ENCODE measurements at places on chromosomes 2 and 18.

DNA sequence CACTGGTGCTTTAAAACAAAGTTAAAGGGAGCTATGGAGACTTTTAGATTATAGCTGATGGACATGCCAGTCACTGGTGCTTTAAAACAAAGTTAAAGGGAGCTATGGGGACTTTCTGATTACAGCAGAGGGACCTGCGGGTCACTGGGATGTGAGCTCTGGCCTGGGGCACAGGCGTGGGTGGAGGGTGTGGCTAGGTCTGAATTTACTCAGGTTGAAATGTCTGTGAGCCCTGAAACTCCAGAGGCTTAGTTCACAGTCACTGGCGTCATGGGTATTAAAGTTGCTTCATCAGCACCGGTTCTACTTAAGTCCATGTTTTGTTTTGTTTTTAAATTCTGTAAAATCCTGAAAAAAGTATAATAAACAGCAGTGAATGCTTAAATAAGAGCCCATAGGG is 49.0 kb upstream of the TMEM18 start:
- no peak for DNase-seq

- DNase-seq = no peak
Observed at GRCh38 chr2:214503568-214503967, 92.7 kb downstream of the VWC2L start.

GRCh38 chr2:70515938-70516337 is 37.7 kb downstream of the TGFA start:
- DNase-seq = no peak

DNA sequence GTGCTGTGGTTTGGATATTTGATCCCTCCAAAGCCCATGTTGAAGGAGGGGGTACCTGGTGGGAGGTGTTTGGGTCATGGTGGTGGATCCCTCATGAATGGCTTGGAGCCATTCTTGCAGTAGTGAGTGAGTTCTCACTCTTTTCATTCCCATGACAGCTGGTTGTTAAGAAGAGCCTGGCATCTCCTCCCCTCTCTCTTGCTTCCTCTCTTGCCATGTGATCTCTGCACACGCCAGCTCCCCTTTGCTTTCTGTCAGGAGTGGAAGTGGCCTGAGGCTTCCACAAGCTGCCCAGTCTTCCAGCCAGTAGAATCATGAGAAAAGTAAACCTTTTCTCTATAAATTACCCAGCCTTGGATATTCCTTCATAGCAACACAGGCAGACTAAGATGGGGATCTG is 8.6 kb downstream of the ADD2 start:
- no peak for DNase-seq

DNA sequence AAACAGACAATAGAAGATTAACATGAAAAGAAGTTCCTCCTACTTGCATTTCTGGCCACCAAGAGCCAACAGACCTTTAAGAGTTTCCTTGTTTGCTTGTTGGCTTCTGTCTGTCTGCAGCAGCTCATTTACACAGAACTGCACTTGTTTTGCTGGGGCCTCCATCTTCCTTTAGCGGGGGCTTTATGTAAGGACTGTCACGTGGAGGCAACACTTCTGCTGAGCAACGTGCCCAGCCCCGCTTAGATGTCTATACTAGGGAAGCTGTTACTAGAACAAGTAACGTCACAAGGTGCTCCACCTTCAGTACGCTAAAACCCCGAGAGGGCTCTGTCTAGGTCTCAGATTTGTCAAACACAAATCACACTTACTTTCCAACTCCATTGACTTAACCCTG is 104.3 kb upstream of the PXDN start:
- no peak for DNase-seq

DNA sequence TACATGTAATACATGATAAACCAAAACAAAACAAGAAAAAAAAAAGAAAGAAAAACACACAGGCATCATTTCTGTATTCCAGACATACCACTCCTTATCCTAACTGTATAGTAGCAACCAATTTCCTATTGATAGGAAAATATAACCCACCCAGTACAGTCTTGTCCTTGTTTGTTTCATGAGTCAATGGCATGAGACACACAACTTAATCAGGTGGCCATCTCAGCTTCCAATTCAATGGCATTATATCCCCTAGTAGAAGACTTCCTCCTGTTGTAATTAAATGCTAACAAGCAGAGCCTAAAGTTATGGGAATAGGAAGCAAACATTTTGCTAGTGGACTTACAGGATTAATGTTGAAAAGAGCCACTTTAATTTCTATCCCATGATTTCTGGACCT is 121.0 kb upstream of the NOL4 start:
- DNase-seq = no peak

DNA sequence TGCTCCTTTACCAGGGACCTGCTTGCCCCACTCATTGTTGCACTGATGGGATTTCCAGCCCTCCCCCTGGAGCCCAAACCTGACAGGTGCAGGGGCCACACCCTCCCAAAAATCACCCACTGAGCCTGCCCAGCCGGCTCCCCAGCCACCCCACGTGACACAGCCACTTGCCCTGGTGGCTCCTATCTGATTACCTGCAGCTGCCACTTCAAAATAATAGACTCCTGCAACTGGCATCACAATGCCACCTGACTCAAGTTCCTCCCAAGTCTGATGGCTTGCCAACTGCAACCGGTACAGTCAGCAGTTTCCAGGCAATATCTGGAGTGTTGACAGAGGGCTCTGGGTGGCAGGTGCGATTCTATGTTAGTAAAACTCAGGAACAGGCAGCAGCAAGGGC is 66.2 kb downstream of the CRACDL start:
- no peak for DNase-seq

DNA sequence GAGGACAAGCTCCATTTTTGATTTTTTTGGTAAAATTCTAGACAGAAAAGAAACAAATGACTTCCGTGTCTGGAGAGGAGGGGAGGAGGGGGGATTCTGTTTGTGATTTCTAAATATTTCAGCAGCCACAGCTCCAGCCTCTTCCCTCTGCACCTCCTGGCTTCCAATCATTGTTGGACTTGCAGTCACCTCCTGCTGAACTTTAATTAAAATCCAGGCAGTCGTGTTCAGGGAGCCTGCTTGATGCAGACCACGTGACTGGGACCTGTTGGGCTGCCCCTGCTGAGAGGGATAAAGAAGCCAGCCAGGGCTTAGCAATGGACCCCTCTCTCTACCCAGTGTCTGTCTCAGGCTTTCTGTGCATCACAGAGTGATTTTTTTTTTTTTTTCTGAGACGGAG is 115.1 kb downstream of the SH3BP4 start:
- DNase-seq = no peak

- DNase-seq = no peak
Observed at GRCh38 chr2:219630770-219631405, 3.5 kb downstream of the SLC4A3 start.

DNA sequence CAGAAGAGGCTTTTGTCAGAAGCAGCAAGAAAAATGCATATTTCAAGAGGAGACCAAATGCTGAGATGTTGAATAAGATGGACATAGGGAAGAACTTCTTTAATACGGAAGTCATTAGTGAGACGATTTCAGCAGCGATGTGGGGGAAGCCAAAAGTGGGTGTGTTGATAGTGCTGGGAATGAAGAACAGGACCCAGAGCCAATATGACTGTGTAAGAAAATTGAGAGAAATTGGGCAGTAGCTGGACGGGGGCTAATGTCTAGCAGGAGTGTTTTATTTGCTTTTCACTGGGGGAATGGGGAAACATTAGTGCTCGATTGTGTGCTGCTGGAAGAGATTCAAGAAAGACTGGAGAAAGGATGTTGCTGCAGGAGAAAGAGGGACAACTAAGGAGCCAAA is 788.7 kb upstream of the KLHL29 start:
- DNase-seq = no peak

- no peak for DNase-seq
Observed at GRCh38 chr2:241199897-241200821, 11.7 kb downstream of the ANO7 start.

- DNase-seq = no peak
Observed at GRCh38 chr18:26502823-26503222, 45.5 kb downstream of the KCTD1 start.

DNA sequence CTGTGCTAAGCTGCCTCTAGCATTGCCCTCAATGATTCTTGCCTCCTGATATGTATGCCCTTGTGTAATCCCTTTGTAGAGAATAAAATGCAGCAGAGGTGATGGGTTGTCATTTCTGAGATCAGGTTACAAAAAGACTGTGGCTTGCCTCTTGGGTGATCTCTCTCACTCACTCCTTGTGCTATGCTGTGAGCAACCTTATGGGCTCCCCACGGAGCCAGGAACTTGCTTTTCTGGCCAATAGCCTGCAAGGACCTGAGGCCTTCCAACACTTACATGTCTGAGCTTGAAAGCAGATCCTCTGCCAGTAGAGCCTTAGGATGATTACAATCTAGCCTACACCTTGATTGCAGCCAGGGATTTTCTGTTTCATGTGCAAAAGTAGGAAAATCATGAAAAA is 123.1 kb upstream of the XIRP2 start:
- DNase-seq = no peak

- DNase-seq = no peak
Observed at GRCh38 chr2:88235987-88236386, 65.8 kb downstream of the THNSL2 start.

DNA sequence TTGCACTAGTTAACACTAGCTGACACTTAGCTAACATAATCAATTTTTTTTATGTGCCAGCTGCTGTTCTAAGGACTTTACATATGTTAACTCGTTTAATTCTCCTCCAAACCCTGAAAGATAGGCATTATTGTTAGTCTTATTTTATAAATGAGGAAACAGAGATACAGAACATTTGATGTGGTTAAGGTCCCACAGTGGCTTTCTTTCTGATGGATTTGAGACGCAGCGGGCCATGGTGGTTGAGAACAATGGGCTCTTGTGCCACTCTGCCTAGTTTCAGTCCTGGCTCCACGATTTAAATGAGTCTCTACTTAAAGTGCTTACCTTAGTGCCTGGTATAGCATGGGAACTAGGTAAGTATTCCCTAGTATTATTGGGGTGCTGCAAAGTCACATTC is 201.9 kb upstream of the SPRED2 start:
- DNase-seq = no peak

DNA sequence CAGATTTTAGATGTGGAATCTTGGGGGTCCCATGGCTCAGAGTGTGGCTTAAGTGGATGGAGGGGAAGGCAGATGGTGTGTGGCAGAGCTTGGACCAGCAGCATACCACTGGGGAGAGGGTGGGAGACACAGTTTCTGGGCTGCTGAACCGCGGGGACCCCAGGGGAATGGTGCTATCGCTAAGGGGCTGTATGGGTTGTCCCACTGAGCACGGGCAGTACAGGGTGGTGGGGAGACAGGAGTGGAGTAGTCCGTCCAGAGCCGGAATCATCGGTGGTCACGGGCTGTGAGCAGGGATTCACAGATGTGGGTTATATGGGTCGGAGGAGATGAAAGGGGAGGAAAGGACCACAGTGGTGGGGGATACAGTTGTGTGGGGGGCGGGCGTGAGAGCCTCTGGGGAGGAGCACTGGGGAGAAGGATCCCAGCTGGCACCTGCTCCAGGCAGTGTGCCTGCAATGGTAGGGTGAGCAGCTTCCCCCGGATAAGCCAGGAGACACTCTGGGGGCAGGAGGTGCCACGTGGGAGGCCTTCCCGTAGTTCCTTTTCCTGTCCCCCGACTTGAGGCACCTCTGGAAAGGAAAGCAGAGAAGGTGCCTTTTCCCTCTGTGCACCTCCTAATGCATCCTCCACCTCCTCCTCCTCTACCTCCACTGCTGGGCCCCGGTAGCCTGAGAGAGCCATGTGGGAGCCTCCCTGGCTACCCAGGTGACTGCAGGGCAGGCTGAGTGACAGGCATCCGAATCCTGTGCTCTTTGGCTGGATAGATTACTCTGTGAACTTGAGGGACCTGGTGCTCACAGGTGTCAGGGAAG is 24.9 kb downstream of the IGFBP5 start:
- no peak for DNase-seq

DNA sequence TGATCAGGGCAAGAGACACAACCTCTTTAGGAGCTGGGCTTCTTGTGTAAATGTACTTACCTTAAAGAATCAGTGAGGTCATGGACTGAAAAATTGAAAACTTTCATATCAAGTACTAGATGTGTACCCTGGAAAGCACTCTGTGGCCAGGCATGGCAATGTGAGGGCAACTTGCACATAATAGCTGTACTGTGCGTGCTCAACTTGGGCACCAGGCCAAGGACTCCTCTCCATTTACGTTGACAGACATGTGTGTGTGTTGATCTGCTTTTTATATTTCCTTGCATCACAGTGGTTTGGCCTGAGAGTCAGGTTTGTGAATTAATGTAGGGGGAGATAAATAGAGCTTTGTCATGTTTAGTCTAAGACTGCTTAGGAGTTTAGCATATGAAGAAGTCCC is 669.5 kb upstream of the REG3G start:
- no peak for DNase-seq

GRCh38 chr2:192162392-192163042 is 32.2 kb downstream of the TMEFF2 start:
- DNase-seq = no peak

GRCh38 chr2:6342273-6342920 is 523.3 kb downstream of the CMPK2 start:
- no peak for DNase-seq

DNA sequence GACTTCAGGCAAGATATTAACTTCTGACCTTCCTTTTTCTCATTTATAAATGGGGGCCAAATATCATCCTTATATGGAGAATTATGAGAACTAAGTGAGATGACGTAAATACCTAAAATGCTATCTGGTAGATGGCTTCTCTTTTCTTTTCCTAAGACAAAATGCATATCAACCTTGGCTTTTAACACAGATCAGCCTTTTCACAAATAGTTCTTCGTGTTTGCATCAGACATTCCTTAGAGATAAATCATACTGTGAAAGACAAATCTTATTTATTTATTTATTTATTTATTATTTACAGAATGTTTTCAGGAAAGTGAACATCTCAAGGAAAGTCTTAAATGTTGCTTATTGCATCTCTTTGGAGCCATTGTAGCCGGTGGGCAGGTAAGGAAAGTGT is 62.8 kb downstream of the NBEAL1 start:
- DNase-seq = no peak

DNA sequence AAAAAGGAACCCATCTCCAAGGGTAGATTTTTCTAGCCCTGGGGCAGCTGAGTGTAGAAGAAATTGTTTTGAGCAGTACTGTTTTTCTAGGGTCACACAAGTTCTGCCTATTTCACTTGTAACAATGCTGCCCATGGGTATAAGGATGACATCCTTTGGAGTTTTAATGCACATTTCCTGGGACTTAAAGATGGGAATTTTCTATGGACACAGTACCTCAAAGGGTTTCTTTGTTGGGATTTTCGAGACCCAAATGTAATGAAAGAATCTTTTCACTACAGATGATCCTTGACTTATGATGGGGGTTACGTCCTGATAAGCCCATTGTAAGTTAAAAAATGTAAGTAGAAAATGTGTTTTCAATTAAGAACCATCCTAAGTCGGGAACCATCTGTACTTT is 31.8 kb downstream of the CDC42EP3 start:
- DNase-seq = no peak

DNA sequence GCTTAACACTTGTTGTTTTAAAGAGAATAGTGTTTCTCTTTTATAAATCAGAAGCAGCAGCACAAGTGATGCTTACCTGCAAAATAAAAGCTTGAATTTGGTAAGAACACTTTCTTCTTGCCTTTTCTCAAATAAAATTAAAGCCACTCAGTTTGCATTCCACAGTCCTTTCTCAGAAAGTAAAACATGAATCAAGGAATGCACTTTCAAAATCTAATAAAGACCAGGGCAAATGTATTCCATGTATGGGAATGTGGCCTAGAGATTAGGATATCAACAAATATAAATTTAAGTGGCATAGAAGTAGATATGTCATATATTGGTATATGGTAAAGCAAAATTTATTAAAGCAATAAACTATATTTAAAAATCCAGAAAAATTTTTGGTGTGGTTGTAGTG is 352.8 kb downstream of the THSD7B start:
- DNase-seq = no peak

- no peak for DNase-seq
Observed at GRCh38 chr2:207704671-207705070, 6.8 kb upstream of the CCNYL1 start.

All from kidney epithelial cell (primary cell).